ENCODE measurements at places on chromosomes 16 and 17.

DNA sequence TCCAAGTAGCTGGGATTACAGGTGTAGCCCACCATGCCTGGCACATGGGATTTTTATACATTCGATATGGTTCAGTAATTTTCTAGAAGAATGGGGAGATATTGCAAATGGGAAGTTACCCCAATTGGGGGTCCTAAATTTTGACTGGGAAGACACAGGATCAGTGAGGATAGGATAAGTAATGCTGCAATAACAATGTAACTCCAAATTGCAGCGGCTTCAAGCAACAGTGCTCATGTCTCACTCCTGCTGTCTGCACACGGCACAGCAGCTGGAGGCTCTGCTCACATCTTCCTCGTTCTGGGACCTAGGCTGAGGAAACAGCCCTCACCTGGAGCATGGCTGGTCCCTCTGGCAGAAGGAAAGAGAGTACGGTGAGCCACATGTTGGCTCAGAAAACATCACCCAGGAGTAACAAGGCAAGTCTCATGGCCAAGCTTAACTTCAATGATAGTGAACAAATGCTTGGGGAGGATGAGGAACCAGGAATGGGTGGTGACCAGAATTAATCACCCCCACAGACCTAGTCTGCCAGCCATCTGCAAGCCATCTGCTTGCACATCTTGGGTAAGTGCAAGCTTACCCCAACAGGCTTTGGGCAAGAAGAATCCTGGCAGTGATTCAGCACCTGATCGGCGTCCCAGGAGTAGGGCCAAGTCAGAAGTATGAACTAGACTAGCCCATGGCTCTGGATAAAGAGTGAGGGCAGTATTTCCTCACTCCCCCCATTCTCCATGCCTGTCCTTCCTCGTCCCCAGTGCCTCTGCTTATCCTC, 229.2 kb downstream of the COPRS start:
- H3K4me3 ChIP-seq = no peak overlapping the region
- H3K36me3 ChIP-seq = no peaks in the 10 kb centered on the region

- H3K27me3 ChIP-seq = no peaks in the 10 kb centered on the region
- H3K36me3 ChIP-seq = peaks cover 33% of the 10 kb centered on the region
- peaks cover 9% of the 10 kb centered on the region for H3K4me1 ChIP-seq
- peak overlapping the region; percentile 21 for H3K27ac ChIP-seq
- H3K4me3 ChIP-seq = no peak overlapping the region
These were observed 1.3 kb upstream of the RILP start for GRCh38 chr17:1650731-1651558.

DNA sequence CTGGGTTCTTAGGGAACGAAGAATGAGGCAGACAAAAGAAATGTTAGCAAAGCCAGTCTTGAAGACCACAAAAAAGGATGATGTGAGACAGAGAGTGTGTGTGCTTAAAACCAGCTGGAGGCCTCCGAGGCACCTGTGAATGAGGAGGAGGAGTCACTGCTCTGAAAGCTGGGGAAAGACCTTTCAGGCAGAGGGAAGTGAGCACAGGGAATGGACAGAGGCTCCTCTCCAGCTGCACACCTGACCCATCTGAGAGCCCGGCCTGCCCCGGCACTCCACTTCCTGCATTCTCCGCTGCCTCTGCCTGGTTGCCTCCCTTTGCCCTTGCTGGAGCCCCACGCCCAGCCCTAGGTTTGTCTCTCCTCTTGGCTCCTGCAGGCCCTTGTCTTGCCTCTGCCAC, 55.2 kb upstream of the SREBF1 start:
- DNase-seq = no peak
- H3K36me3 ChIP-seq = peaks cover 9% of the 10 kb centered on the region
- no peaks in the 10 kb centered on the region for H3K27me3 ChIP-seq
- no peak overlapping the region for H3K27ac ChIP-seq

- H3K27ac ChIP-seq = no peak overlapping the region
- H3K36me3 ChIP-seq = no peaks in the 10 kb centered on the region
- H3K4me3 ChIP-seq = no peak overlapping the region
These were observed 39.7 kb upstream of the NUDT7 start for GRCh38 chr16:77682586-77682985.

DNA sequence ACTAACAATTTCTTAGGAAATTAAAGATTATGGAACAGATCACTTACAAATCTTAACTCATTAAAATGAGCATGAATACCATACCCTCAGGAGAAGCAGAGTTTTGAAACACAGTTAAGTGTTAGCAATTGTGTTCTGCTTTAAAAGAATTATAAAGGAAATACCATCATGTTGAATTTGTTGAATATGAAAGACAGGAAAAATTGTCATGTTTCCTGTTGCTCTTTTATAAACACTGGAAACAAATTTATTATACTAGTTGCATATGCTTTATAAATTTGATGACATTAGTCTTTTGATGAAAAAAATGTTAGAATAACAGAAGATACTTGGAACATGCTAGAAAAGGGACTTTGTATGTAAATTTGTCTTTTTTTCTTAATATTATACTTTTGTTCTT, 59.7 kb downstream of the VMP1 start:
- no peaks in the 10 kb centered on the region for H3K27me3 ChIP-seq
- H3K36me3 ChIP-seq = peaks cover 38% of the 10 kb centered on the region
- no peak overlapping the region for H3K27ac ChIP-seq
- peaks cover 15% of the 10 kb centered on the region for H3K4me1 ChIP-seq
- DNase-seq = no peak

- DNase-seq = no peak
- peaks cover 7% of the 10 kb centered on the region for H3K27me3 ChIP-seq
- no peaks in the 10 kb centered on the region for H3K36me3 ChIP-seq
- H3K4me1 ChIP-seq = peaks cover 29% of the 10 kb centered on the region
- no peak overlapping the region for H3K4me3 ChIP-seq
These were observed 48.2 kb downstream of the LDHD start for GRCh38 chr16:75068085-75069031.

DNA sequence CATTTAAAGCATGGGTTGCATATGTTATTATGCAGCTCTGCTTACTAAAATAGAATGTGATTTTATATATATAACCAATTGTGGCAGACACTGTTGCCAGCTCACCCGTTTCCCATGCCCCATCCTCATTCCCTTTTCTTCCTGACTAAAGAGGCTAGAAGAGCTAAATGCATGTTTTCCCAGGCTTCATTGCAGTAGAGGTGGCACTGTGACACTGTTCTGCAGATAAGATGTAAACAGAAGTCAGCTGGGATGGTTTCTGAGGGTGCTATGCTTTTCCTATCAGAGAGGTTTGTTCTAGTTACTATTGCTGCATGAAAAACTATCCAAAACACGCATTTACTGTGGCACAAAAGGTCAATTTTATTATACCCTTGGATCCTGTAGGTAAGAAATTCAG, 5.7 kb upstream of the TOB1 start:
- peaks cover 46% of the 10 kb centered on the region for H3K4me1 ChIP-seq
- peaks cover 50% of the 10 kb centered on the region for H3K27me3 ChIP-seq
- no peak for DNase-seq
- no peak overlapping the region for H3K27ac ChIP-seq

GRCh38 chr16:56198755-56199114, 7.4 kb downstream of the GNAO1 start:
- peak overlapping the region; percentile 84 for H3K27ac ChIP-seq
- H3K36me3 ChIP-seq = peaks cover 6% of the 10 kb centered on the region
- no peak for DNase-seq
- peaks cover 24% of the 10 kb centered on the region for H3K27me3 ChIP-seq

DNA sequence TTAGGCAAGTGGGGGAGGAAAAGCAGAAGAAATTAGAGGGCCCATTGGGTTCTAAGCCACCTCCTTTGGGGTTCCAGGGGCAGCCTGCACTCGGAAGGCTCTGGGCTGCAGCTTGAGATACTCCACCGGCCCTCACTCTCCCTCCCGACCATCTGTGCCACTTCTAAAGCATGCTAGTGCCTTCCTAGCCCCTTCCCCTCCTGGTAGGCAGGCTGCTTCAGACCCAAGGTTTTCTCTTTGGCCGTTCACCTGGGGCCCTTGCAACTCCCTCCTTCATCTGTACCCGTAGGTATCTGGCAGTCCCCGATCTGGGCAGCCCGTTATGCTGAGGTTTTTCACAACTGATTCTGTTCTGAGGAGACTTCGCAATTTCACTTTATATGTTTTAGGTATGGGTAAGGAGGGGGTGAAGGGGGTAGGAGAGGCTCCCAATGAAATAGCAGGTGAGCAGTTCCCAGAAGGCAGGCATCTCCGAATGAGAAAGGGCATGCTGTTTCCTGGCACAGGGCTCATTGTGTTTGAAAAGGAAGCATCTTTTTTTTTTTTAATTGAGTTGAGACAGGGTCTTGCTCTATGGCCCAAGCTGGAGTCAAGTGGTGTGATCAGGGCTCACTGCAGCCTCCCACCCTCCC, 98.7 kb downstream of the RAB11FIP4 start:
- H3K27ac ChIP-seq = peak overlapping the region; percentile 83
- no peak for DNase-seq
- H3K36me3 ChIP-seq = peaks cover 2% of the 10 kb centered on the region
- peak overlapping the region; percentile 92 for H3K4me3 ChIP-seq
- H3K27me3 ChIP-seq = no peaks in the 10 kb centered on the region

DNA sequence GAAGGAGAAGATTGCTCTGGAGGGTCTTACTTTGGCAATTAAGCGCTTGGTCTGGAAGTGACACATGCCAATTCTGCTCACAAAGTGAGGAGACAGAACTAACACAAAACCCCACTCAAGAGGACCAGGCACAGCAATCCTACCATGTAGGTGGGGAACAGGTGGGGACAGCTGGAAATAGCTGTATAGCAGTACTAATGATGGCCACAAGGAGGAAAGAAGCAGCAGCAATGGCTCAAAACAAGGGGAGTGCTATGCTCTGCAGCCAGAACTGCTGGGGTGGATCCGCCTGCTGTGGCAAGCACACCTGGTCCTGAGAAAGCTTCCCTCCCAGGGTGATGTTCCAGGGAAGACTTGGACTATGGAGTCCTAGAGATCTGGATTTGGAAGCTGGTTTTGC, 17.0 kb upstream of the TMEM132E start:
- DNase-seq = no peak
- H3K4me1 ChIP-seq = no peaks in the 10 kb centered on the region
- no peaks in the 10 kb centered on the region for H3K36me3 ChIP-seq
- no peak overlapping the region for H3K27ac ChIP-seq
- no peak overlapping the region for H3K4me3 ChIP-seq
- H3K27me3 ChIP-seq = peaks cover 14% of the 10 kb centered on the region

- H3K36me3 ChIP-seq = no peaks in the 10 kb centered on the region
- DNase-seq = no peak
- H3K27me3 ChIP-seq = no peaks in the 10 kb centered on the region
- peak overlapping the region; percentile 86 for H3K27ac ChIP-seq
These were observed 1.9 kb upstream of the CCDC102A start for GRCh38 chr16:57538235-57538721.

- H3K27me3 ChIP-seq = no peaks in the 10 kb centered on the region
- H3K27ac ChIP-seq = no peak overlapping the region
- no peak for DNase-seq
- no peaks in the 10 kb centered on the region for H3K4me1 ChIP-seq
- no peak overlapping the region for H3K4me3 ChIP-seq
These were observed 98.7 kb downstream of the NPIPB11 start for GRCh38 chr16:29307598-29308507.

DNA sequence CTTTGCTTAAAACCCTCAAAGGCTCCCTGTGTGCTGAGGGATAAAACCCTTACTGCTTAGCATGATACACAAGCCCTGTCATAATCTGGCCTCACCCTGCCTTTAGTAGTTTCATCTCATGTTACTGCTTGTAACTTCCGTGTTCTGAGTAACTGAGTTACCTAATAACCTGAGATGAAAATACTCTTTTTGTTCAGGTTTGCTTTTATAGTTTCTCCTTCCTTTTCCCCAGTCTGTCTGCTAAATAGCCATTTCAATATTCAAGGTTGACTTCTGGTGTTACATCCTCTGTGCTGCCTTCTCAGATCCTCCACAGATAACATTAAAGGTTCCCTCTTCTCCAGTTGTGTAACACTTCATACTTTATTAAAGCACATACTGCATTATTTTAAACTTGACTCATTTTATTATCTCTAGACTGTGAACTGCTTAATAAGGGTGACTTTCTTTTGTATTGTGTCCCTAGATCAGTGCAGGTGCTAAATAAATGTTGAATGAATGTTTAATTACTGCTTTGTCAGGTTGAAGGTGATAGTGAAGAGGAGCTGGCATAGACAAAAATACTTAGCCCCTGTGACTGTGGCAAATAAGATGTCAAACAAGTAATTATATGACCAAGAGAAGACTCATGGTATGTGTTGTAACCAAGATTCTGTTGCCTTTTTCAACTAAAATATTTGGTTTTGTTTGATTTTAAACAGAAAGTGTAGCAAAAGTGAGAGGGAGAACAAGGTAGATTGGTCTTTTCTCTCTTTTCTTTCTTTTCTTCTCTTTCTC, 47.8 kb downstream of the NFAT5 start:
- peaks cover 21% of the 10 kb centered on the region for H3K36me3 ChIP-seq
- H3K4me1 ChIP-seq = peaks cover 21% of the 10 kb centered on the region
- no peaks in the 10 kb centered on the region for H3K27me3 ChIP-seq
- no peak for DNase-seq
- no peak overlapping the region for H3K4me3 ChIP-seq

DNA sequence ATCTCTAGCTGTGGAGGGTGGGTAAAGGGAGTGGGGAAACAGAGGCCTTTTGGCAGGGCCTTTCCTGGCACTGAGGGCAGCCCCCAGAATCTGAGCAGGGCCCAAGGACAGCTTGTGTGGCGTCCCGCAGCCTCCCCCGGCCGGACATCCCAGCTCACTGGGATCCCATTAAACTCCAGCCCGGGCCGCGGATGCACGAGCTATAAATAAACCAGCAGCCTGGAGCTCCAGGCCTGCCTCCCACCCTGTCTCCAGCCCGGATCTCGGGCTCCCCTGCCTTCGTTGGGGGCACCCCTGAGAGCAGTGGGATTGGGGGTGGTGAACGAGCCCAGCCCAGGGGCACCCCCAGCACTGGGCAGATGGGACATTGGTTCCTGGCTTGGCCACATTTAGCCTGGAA, 13.8 kb upstream of the AATK start:
- no peaks in the 10 kb centered on the region for H3K36me3 ChIP-seq
- H3K4me1 ChIP-seq = no peaks in the 10 kb centered on the region
- peaks cover 3% of the 10 kb centered on the region for H3K27me3 ChIP-seq

GRCh38 chr16:11621920-11622651, 35.4 kb upstream of the LITAF start:
- H3K27me3 ChIP-seq = no peaks in the 10 kb centered on the region
- peak; percentile 65 for DNase-seq
- peaks cover 44% of the 10 kb centered on the region for H3K4me1 ChIP-seq
- H3K27ac ChIP-seq = peak overlapping the region; percentile 88
